Activated CD8-positive, alpha-beta memory T cell treated with anti-CD3 and anti-CD28 coated beads for 1 hour (primary cell): ENCODE measurements at places on chromosomes 1 and 21.
A peak's percentile ranks its signal among the peaks of the same experiment; 100 is the strongest.

DNA sequence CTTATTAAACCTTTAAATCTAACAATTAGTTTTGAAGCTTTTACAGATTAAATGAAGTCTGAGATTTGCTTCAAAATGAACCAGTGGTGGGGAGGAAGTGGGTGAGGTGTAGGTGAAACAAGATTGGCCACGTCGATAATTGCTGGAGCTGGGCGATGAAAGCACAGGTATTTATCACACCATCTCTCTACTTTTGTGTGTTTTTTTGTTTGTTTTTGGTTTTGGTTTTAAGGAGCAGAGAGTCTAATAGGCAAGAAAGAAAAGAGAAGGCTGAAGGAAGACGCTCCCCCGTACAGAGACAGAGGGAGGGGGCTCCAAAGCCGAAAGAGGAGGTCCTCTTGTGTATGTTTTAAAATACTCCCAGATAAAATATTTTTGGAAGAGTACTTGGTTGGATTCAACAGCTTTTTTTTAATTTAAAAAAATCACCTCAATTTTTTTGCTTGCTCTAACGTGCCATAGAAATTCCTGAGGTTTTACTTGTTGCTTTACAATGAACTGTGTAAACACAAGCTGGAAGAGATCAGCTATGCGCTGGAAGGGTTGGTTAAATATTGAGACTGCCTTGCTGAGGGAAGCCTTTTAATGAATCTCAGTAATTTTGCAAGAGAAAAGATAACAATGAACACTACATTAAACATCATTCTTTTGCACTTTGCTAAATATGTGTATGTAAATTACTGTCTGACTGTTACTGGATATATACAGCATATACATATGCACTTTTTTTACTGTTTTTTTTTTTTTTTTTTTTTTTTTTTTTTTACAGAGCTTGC, 6.7 kb upstream of the LGALS8 start:
- DNase-seq, result no peak

DNA sequence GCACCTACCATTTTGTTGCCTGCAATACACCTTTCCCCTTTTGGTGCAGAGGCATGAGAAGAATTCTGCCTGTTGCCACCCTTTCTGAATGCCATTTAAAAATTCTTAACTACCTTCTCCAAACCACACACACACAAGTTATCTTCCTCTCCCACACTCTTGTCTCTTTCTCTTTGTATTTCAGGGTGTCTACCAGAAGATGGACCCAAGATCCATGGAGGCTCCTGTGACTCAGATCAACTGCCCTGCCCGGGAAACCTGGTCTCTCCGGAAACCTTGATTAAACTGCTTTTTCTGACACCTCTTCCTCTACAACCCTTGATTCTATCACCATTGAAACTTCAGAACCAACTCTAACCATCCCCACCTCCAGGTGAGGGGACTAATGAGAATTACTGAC, 2.4 kb upstream of the TARS2 start:
- DNase-seq, result no peak

DNA sequence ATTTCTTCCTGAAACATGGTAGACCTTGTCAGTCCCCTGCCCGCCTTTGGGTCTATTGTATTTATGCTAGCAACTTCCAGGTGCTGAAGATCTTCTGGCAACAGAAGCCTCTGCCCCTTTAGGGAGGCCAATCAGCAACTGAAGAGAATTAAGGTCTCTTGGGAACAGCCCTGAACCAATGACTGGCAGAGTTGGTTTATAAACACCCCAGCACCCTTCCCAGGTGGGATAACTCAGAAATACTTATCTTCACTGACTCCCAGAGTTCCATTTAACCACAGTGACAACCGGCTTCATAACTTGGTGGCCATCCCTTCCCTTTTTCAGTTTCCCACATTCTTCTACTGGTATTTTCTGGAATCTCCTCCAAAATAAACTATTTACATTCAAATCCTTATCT, 27.2 kb upstream of the TMCO1 start:
- DNase-seq, result no peak

DNA sequence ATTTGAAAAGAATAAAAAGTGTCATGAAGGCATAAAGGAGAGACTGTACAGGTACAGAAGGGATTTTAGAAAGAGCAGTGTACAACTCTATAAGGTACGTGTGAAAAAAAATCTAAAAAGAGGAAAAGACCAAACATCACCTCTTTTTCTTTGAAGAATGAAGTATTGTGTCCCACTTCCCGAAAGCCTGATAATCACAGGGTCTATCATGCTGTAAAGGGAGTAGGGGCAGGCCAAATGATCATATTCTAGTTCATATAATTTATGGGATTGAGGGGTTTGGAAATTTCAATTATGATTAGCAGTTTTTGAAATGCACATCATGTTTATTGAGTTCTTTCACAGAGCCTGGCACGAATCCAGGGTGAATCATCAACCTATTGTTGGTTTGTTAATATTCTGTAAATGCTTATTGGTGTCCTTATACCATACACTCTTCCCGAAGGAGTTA, 910 bp upstream of the RERE start:
- DNase-seq, result peak; percentile 7

DNA sequence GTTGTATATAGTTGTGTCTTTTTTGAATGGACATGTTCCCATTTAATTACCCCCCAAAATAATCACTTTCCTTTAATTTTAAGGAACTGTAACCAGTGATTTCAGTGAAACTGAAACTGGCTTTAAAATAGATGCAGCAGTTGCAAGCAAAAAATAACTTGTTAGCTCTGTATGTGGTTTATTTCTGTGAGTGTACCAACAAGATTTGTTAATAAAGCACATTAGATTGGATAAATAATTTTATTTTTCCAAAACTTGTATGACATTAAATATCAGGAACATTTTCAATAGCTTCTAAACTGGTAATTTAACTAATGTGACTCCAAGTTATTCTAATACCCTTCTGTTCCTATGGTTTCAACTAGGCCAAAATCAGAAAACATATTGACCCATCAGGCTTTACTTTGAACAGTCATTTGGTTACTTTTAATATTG, 184.3 kb upstream of the CACYBP start:
- no peak for DNase-seq

GRCh38 chr1:16119926-16120325, 35.9 kb downstream of the EPHA2 start:
- DNase-seq, result no peak

DNA sequence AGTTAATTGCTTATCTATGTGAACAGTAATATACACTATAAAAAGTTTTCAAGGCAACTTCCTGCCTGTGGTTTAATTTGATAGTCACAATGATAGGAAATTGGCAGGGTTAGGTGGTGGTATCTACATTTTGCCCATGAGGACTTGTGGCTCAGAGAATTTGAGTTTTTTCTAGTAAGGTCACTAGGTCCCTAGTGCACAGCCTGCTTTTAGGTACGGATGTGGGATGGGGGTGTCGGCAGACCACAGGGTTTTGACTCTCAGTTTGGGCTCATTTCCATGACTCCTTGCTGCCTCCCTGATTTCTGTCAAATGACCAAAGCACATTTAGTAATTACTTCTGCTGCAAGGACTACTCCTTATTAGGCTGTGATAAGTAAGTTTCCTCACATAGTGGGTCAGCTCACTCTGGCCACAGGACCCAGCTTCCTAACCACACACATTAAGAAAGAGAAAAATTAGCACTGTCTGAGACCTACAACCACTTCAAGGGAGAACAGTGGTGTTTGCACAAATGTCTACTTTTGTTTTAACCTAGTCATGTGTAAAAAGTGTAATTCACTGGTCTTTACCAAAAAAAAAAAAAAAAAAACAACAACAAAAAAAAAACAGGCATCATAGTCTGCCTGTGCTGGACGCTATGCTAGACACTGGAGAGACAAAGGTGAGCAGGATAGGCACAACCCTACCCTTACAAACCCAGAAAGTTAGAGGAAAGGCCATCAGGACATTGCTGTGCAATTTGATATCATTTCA, 43.7 kb downstream of the MRPL39 start:
- DNase-seq, result no peak

DNA sequence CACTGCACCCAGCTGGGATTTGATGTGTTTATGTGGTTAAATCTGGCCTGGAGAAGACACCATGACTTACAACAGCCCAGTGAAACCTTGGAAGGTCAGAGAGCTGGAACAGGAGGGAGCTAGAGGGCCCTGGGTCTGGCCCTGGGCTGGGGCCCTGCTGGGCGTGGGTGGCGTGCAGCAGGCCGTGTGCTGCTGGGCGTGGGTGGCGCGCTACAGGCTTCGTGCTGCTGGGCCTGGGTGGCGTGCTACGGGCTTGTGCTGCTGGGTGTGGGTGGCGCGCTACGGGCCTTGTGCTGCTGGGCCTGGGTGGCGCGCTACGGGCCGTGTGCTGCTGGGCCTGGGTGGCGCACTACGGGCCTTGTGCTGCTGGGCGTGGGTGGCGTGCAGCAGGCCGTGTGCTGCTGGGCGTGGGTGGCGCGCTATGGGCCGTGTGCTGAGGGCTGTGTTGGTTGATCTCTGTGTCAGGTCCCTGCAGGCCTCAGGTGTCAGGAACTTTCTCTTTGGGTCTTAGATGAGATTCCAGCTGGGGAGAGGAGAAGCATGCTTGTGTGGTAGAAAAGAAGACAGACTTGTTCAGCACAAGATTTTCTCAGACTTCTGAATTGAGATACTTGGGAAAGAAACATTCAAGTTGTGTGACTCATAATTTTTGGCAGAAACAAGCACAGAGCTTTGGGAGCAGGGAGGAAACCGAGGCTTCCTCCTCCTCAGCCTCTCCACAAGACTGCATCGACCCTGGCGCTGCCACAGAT, 66.0 kb downstream of the COL18A1 start:
- DNase-seq, result no peak

- DNase-seq, result no peak
These were observed 49.0 kb downstream of the MRPL37 start for GRCh38 chr1:54248966-54249365.

DNA sequence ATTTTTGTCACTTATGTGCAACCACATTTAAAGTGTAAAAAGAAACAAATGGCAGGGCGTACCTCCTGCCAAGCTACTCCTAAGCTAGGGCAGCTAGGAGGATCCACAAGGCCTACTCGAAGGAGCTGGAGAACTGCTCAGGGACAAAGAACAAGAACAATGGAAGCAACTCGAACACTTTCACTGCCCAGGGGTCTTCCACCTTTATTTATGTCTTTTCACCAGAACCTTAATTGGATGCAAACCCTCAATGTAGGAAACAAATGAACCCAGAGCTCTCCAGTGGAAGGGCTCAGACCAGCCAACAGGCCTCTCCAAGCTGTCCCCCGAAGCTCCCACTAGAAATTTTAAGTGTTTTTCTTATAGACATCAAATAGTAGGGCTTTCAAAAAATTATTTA, 39.9 kb downstream of the C1orf198 start:
- DNase-seq, result no peak

DNA sequence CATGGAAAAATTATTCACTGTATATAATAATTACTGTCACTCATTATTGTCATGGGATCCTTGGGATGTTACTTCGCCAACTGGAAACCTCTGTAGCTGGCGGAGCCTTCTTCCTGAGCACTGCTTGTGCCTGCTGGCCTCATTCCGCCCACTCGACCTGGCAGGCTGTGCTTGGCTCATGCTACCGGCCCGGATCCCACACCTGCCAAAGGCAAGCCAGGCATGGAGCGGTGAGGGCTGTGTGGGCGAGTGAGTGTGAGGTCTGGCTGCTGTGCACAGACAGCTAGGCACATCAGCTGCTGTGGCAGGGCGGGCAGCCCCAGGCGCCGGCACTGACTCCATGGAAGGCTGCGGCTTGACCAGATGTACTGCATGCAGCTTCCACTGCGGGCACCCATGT, 78.4 kb downstream of the DISP1 start:
- no peak for DNase-seq
